ENCODE measurements at places on chromosomes 1 and 21. TPM values are rescaled to one million over a fixed set of nuclear protein-coding genes. Genes with fewer than 3 reads are reported as not detected.

LORICRIN gene
- not detected for total RNA-seq

AMIGO1 gene
- total RNA-seq = 0.20 TPM

ZSCAN20 gene
- total RNA-seq = 4.0 TPM

HMCN1 gene
- total RNA-seq = 0.06 TPM

VANGL2 gene
- not detected for total RNA-seq

OR2M3 gene
- total RNA-seq = not detected

SMIM1 gene
- not detected for total RNA-seq

CYP4A11 gene
- total RNA-seq = not detected

All from activated CD8-positive, alpha-beta memory T cell treated with anti-CD3 and anti-CD28 coated beads, Interleukin-2, amount 10 ng/mL, durations not matched to agents 7 days and 5 days (primary cell).